ENCODE measurements at places on chromosomes 6 and 20.

DNA sequence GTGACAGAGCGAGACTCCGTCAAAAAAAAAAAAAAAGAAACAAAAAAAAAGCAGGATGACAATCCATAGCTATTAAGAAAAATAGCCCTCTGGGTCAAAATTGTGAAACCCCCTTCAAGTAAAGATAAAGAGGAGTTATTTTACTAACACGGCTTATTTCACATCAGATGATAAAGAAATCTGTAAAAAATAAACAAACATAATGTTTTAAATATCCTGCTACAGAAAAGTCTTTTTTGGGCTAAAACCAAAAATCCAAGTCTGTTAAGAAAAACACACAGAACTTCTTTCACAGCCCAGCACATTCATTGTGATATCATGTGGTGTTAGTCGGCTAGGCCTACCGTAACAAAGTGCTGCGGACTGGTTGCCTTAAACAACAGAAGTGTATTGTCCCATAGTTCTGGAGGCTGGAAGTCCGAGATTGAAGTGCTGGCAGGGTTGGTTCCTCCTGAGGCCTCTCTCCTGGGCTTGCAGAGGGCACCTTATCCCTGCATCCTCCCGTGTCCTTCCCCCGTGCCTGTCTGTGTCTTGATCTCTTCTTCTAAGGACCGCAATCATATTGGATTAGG is 239.2 kb upstream of the TAB2 start:
- DNase-seq, result no peak

DNA sequence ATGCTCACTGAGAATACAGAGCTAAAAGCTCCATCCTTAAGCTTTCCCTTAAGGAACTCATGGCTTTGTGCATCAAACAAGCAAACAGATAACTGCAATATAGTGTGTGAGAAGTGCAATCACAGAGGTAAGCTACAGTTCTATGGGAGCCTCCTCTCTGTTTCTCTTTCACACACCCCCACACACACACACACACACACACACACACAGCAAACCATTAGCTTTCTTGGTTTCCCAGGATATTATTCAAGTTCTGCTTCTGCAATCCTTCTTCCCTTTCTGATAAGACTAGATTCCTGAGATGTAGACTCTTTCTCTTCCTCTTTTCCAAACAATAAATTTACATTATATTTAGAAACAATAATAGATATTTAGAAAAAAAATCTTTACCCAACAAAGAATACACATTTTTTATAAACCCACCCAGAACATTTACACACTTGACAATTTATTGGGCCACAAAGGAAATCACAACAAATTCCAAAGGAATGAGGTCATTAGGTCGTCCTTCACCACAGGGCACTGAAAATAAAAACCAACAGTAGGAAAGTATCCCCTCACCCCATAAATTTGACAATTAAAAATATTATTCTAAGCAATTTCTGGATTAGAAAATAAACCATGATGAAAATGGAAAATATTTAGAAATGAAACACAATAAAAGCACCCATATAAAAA is 9.3 kb upstream of the GFOD1 start:
- DNase-seq, result no peak

DNA sequence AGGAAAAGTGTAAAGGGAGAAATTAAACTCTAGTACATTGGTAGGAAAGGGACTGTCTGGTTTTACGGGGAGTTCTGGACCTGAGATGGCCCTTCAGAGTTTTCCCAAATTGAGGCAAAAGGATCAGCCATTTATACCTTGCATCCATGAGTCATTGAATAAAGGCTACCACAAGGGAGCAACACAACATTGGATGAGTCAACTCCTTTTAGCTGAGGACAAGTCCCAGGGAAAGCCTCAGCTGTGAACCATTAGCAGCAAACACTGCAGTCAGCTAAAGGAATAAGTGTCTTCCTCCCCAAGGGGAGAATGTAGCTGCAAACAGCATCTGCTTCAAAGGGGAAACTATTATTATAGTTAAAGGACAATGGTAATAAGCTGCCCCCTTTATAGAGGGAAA is 468.7 kb upstream of the ID4 start:
- no peak for DNase-seq

DNA sequence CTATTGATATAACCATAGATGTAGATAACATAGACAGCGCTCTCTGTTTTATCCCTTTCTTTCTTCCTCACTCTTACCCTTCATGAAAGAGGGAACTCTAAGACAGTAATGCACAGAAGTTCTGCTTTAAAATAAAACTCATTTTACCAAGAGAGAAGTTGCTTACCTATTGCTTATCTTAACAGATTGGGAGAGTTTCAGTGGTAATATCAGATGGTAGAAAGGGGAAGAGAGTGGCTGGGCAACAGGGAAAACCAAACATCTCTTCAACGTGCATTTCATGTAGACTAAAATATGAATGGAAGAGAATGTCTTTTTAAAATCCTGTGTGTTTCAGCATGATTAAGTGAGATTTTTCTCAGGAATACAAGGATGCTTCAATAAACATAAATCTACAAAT is 45.3 kb upstream of the SIRPG start:
- DNase-seq, result no peak

DNA sequence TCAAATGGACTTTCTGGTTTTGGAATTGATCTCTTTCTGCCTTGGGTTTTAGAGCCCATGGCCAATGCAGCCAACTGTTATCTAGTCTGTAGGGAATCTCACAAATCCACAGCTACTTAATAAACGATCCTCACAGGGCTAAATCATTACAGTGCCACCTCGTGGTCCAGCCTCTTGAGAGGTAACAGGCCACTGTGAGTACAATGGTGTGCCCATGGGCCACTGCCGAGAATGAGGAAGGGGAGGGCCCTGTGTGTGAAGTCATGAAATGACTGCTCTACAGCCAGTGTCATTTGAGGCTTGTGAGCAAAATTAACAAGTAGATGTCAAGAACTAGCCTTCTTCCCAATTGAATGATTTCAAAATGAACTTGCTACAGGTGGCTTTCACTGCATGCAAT is 54.3 kb upstream of the GMPR start:
- DNase-seq, result peak; percentile 66

DNA sequence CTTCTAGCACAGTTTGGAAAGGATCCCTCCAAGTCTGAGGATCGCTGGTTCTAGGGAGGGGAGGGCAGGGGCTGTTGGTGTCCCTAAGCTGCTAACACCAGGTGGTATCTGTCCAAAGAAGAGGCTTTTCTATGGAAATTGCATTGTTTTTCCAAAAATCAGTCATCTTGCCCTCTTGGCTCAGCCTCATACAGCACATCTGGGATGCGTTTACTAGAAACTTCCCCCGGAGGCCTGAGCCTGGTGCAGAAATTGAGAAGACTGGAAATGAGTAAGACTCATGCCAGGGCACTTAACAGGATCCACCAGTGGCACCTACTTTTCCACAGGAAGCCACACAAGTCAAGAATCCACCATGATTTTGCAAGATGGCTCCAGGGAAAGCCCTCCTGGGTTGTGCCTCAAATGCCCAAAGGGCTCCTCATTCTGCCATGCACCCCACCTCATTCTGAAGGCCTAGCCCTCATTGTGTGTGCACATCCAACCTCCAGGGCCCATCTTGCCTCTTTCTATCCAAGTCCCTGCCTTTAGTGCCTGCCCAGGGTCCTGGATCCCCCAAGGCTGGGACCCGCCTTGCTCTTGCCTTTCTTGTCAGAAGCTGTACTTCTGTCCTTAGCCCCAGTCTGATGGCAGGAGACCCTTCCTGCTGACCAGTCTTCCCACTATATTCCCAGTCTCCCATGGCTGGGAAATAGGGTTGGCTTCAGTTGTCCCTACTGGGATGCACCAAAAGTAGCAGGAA is 97.6 kb downstream of the MRPL14 start:
- peak; percentile 19 for DNase-seq

- peak; percentile 54 for DNase-seq
Measured at GRCh38 chr20:59622496-59622895, 18.2 kb downstream of the PHACTR3 start.

DNA sequence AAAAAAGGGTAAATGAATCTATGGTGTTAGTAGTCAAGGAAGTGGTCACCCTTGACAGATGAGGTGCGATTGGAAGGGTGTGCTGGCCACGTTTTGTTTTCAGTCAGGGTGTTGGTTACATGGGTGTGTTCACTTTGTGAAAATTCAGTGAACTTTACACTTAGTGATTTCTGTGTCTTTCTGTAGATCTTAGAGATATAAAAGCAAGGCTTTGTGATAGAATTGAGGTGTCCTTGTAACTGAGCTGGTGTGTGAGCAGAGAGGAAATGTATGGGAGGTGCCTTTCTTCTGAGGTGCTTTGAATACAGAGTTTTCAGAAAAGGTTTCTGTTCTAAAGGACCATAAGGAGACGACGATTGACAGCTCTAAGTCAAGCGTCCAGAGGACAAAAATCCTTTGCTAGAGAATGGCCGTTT is 90.5 kb downstream of the SAMD3 start:
- no peak for DNase-seq

DNA sequence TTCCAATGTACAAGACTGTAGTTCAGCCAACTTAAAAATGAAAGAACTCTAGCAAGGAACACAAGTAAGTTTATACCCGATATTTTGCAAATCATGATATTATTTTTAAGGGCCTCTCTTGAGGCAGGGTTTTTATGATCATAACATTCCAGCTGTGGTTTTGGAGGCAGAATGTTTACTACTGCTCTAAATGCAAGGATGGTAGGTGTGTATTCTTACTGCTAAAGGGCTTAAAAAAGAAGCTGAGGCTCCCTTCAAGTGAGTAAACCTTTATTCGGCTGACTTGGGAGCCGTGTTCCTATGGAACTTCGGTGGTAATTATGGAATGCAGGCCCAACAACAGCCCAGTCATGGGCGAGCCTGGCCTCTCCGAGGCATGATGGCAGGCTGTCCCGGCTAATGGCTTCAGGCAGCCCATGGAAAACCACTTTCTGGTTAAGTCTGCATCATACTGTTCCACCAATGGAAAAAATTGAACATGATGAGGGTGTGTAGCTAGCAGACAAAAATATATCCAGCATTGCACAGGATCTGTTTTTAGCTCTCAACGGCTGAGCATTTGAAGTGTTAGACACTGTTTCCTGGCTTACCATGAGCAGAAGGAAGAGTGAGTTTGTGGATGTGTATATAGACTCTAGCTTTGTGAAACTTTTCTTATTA is 111.5 kb downstream of the TIAM2 start:
- no peak for DNase-seq

GRCh38 chr6:19664878-19665612 is 172.1 kb upstream of the ID4 start:
- DNase-seq, result no peak

- DNase-seq, result no peak
Measured at GRCh38 chr6:84707171-84707570, 57.2 kb downstream of the TBX18 start.

DNA sequence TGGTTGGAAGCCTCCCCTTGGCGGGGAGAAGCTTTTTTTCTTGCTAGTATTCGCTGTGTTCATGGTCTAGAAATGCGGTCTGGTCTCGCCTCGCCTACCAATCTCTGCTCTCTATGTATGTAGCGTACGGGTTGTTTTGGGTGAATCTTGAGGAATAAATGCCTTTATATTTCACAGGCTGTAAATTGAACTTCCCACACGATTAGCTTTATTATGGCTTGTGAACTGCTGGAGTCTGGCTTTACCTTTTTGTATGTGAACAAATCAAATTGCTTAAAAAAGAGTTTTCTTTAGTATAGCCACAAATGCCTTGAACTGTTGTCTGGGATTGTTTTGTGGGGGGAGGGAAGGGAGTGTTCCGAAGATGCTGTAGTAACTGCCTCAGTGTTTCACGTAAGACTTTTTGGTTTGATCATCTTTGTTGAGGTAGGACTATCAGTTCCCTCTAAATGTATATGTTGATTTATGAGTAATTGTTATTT is 2.2 kb downstream of the INSM1 start:
- DNase-seq, result no peak

DNA sequence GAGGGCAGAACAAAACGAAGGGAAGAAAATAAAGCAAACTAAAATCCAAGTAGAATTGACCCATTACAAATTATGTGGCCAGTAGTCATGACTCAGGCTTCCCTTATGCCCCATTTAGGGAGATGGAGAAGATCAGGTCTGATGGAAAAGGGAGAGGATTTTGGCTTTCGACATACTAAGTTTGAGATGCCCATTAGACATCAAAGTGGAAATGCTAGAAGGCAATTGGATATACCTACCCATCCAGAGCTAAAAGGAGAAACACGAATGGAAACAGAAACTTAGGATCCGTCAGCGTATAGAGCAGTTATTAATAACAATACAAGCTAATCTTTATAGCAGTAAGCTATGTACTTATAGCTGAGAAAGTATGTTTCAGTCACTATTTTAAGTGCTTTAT is 4.8 kb downstream of the TRPC4AP start:
- DNase-seq, result no peak

GRCh38 chr20:4256874-4257273 is 241.5 kb upstream of the RNF24 start:
- no peak for DNase-seq

- peak; percentile 95 for DNase-seq
Measured at GRCh38 chr6:150865406-150866146, at the start of gene MTHFD1L. MTHFD1L (plus strand) TSS chr6:150865702; CDS start chr6:150865823, 121 bp downstream.

GRCh38 chr6:169162249-169162648 is 91.4 kb downstream of the THBS2 start:
- no peak for DNase-seq

DNA sequence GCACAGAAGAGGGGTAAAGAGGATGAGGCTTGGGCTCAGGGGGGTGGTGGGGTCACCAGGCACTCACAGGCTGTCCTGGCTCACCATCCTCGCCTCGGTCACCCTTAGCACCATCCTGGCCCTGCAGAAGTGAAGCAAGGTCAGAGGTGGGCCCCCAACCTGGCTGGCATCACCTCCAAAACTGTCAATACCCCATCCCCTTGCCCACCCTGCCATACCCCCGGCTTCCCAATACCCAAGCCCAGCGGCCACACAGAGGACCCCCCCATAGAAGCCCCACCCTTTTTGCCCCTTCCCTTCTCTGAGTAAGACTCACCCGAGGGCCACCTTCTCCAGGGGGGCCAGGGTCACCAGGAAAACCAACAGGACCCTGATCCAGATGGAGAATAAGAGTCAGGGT is 23.6 kb downstream of the COL11A2 start:
- DNase-seq, result no peak

GRCh38 chr6:11900662-11901598 is 111.2 kb upstream of the HIVEP1 start:
- DNase-seq, result no peak

DNA sequence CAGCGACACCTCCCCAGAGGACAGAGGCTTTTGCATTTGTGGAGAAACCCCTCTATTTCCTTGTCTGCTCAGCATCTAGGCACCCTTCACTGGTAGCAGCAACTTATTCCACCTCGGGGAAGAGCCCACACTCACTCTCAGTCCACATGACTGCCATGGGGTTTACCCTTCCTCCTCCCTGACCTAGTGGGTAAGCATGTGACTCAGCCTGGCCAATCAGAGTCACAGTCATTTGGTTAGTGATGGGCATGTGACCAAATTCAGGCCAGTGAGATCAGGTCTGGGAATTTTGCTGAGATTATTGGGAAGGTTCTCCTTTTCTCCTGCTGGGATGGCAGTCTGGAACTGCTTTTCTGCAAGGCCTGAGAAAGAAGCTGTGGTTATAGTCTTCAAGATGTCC is 145.7 kb upstream of the PHACTR3 start:
- DNase-seq, result no peak

Measured in aorta (tissue), 5 donors.